SK-N-SH treated with all-trans-retinoic acid at 6 μM for 48 hours (cell line): ENCODE measurements at places on chromosomes 4 and X.

GRCh38 chrX:63746278-63746677 is 38.7 kb downstream of the ARHGEF9 start:
- no peak for ATAC-seq

GRCh38 chrX:97524997-97525396 is 641.3 kb downstream of the RPA4 start:
- no peak; the same call in 2 of the 3 replicates for ATAC-seq

GRCh38 chr4:5052204-5052702 is 973 bp downstream of the STK32B start:
- ATAC-seq, result peak; percentile 2; the same call in 2 of the 3 replicates

DNA sequence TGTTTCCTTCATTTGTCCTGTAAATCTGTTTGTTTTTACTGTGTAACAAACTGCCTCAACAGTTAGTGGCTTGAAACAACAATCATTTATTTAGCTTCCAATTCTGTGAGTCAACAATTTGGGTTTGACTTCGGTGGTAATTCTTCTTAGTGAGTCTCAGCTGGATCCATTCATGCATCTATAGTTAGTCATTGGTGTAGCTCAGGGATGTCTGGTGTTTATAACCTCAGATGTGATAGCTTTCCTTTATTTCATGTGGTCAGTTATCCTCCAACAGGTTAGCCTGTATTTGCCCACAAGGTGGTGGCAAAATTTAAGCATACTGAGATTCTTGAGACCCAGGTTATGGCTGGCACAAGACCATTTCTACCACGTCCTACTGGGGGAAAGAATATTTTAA is 1267.2 kb downstream of the RAPGEF2 start:
- ATAC-seq, result no peak

- no peak for ATAC-seq
These were observed 20.3 kb upstream of the HGFAC start for GRCh38 chr4:3421470-3421869.

GRCh38 chr4:24094726-24095125 is 204.9 kb upstream of the PPARGC1A start:
- ATAC-seq, result no peak

- no peak for ATAC-seq
These were observed 127.2 kb upstream of the AGA start for GRCh38 chr4:177569434-177569833.

DNA sequence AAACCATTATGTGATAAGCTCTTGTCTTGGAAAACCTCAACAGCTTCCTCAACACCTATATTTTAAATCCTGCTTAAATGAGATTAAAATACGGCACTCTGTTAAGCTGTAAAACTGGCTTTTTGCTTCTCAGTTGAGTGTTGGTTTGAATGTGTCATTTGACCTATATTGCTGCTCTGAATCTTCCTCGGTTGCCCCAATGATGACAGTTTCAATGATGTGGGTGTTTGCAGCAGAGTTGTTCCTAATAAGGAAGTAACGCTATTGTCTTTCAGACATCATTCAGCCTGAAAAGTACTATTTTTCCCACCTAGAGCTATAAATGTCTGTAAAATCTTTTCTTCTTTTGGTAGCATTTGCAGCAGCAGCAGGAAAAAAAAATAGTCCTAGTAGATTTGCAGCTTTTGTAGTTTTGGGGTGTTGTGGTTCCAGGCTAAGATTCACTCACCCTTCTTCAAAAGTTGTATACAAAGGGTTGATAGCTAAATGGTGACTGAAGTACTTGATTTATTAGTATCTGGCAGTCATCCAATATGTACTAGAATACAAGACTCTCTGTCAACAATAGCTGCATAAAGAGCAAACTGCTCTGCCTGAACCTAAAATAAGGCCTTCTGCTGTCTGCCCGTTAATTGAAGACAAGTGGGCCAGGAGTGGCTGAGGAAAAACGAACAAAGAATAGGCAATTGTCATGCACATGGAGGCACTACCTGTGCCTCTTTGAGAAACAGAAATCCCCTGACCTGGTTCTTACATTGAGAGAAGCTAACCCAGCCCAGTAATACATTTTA is 333.1 kb downstream of the IL1RAPL1 start:
- no peak for ATAC-seq

DNA sequence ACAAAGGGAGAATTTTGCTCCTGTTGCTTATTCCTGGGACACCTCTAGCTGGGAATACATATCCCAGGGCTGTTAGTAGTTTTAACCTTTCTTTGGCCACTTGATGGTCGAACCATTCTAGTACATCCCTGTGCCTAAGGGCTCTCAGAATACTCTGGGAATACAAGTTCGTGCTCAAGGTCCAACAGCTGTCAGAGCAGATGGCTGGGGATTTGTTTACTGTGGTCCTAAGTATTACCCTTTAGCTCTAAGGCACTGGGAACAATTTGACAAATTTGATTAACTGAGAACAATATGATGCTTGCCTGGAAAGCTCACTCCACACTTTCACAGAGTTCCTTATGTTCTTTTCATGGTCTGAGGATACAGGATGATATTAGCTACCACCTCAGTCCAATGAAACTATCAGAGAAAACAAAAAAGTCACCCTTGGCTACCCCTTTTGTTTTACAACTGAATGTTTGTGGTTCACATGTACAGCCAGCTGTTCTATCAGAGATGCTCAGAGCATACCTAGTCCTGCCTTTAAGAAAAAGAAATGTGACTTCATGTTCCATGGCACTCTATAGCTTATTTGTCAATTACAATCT is 47.4 kb upstream of the PHOX2B start:
- ATAC-seq, result no peak

- no peak for ATAC-seq
These were observed 1.1 kb downstream of the PCDH19 start for GRCh38 chrX:100408713-100409609.

DNA sequence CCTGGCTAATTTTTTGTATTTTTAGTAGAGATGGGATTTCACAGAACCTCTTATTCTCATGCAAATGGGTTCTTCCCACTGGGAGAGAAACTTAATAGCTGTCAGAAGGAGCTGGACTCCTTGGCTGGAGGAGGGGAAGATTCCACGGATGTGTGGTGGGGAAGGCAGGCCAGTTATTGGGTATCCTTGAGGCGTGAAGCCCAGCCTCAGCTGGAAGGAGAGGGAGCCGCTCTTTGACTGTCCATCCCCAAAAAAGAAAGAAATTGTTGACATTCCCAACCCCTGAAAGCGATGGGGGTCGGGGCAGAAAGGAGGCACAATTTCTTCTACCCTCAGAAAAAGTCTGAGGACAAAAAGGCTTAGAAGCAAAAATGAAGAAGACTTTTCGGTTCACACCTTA is 983.1 kb upstream of the PABPC4L start:
- ATAC-seq, result no peak

DNA sequence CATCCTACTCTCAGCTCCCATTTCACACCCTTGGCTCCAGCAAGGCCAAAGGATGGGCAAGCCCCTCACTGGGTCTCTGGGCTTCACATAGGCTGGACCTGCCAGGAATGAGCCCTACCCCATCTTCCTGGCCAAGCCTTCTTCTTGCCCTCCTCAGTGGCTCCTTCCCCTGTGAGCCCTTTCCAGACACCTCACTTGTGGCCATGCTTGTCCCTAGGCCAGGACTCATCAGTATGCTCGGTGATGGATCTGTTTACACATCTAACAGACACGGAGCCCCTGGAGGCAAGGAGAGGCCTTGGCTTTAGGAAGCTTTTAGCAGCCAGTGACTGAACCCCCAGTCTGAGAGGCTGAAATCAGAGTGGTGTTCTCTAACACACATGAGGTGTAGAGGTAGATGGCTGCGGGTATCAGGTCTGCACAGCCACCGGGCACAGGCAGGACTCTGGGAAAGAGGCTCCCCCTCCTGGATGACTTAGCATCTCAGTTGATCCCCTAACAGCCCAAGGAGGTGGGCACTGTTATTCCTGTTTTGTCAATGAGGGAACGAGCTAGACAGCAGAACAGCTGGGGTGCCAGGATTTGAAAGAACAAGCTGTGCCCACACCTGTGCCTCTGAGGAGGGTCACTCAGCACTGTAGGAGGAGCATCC is 44.8 kb downstream of the PPP2R2C start:
- no peak for ATAC-seq

GRCh38 chrX:33831211-33831610 is 300.9 kb downstream of the FAM47A start:
- no peak for ATAC-seq

GRCh38 chr4:81039351-81039972 is 9.0 kb downstream of the BMP3 start:
- peak; percentile 30; the same call in 1 of the 3 replicates for ATAC-seq

DNA sequence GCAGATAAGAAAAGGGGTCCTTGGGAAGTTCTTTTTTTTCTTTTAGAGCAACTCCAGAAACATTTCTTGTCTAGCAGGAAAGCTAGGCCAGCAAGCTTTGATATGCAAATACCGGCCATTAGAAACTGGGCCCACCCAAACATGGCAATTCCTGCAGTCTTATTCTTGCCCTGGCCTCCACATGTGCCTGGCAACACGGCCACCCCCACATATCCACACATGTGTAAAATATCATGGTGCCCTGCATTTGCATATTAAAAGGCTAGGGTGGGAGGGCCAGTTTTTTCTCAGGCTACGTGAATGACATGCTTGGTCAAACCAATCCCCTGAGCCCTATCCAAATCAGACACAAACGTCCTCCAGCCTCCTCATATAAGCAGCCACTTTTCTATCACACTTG is 171.7 kb upstream of the ZCCHC13 start:
- no peak for ATAC-seq

- ATAC-seq, result peak; percentile 29
These were observed 1.2 kb downstream of the PRKX start for GRCh38 chrX:3712051-3712869.

GRCh38 chr4:15756361-15756861 is 21.7 kb upstream of the CD38 start:
- no peak for ATAC-seq

DNA sequence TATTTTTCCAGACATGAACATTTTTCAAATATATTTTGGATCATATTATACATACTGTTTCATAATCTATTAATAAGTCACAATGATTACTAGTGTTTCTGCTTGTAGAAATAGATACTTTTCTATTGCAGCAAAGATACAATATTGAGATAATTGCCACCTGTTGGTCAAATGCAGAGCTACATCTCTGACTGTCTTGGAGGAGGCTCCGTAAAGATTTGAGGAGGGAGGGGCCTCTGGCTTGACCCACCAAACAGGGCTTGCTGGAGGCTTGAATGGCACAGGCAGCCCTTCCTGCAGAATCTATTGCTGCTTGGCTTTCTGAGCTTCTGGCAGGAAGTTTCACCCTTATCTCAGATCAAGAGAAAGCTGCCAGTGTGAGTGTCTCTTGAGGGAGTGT is 99.3 kb upstream of the ARMCX2 start:
- peak; percentile 96 for ATAC-seq

DNA sequence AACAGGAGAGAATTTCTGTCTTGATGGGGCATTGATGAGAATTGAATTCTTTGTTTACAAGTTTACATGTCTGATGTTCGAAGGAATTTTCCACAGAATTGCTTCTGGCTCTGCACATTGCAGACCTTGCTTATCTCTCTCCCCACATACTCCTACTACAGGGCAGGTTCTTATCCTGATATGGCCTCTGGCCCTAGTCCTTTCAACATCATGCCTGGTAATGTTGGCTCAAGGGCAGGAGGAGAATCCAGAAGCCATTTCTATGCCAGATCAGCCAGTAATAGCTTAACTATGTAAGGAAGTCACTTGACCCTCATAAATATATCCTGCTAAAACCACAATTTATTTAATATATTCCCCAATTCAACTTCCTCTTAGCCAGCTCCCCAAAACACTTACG is 24.3 kb upstream of the TSPAN5 start:
- peak; percentile 77 for ATAC-seq

DNA sequence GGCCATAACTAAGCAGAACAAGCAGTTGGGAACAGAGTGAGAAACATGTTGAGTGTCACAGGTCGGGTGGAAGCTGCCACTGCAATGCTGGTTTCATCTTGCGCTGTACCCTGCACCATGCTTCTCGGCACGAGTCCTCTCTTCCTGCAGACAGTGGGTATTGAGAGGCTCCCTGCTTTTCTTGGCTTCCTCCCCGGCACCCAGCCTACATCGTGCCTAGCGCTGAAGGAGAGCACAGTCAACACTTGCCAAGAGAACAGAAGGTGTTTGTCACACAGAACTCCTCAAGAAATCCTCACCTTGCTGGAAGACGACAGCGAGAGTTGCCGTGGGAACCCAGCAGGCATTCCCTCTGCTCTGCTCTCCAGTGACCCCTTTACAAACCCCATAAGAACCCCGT is 53.6 kb downstream of the EVC2 start:
- no peak for ATAC-seq

DNA sequence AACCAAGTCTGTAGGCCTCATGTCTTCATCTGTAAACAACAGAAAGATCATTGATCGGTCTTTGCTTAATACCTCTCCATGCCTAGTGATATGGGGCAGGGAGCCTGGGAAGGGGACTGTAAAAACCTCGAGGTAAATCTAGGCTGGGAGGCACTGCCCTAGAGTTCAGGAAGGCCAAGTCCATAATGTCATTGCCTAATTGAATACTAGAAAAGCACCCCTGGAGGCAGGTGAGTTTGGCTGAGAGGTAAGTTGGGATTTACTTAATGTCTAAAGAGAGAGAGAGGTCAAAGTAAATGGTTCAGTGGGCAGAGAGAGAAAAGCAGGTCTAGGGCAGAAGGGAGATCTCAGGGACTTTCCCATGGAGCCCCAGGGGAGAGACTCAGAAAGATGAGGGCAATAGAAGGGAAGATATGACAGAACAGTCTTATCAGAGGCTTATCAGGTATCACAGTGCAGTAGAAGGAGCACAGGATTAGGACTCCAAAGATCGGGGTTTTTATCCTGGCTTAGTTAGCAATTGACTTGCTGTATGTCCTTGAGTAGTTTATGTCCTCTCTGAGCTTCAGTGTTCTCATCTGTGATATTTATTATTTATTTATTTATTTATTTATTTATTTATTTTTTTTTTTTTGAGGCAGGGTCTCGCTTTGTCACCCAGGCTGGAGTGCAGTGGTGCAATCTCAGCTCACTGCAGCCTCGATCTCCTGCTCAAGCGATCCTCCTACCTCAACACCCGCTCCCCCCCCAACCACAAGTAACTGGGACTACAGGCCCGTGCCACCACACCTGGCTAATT is 85.2 kb downstream of the SLC16A2 start:
- ATAC-seq, result no peak

DNA sequence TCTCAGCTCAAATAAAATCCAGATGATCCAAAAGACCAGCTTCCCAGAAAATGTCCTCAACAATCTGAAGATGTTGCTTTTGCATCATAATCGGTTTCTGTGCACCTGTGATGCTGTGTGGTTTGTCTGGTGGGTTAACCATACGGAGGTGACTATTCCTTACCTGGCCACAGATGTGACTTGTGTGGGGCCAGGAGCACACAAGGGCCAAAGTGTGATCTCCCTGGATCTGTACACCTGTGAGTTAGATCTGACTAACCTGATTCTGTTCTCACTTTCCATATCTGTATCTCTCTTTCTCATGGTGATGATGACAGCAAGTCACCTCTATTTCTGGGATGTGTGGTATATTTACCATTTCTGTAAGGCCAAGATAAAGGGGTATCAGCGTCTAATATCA is 18.7 kb upstream of the TLR8 start:
- no peak for ATAC-seq

- no peak for ATAC-seq
These were observed 12.7 kb downstream of the OPHN1 start for GRCh38 chrX:68420559-68420958.

- ATAC-seq, result no peak
These were observed 6.2 kb upstream of the RTL3 start for GRCh38 chrX:78665342-78665741.
